ENCODE measurements at places on chromosomes 1 and 21.

- no peak for DNase-seq
These were observed 16.4 kb downstream of the TP73 start for GRCh38 chr1:3668585-3669300.

DNA sequence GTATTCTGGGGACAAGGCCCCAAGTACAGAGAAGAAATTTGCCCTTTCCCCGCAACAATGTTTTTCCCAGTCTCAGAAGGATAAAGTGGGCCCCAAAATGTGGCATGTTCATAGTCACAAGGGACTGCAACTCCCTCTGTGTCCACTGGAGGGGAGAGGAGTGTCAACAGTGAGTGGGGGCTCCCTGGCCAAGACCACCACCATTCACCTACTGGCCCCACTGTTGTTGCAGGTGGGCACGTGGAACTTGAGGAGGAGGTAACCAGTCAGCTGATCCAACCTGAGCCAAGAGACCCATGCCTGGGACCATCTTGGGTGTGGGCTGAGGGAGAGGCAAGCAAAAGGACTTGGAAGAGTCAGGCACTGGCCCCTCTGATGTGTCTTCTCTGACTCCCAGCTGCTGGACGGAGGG, 777 bp downstream of the NUDT17 start:
- DNase-seq, result peak; percentile 75

- no peak for DNase-seq
These were observed 62.0 kb downstream of the SLC44A5 start for GRCh38 chr1:75548721-75549480.

DNA sequence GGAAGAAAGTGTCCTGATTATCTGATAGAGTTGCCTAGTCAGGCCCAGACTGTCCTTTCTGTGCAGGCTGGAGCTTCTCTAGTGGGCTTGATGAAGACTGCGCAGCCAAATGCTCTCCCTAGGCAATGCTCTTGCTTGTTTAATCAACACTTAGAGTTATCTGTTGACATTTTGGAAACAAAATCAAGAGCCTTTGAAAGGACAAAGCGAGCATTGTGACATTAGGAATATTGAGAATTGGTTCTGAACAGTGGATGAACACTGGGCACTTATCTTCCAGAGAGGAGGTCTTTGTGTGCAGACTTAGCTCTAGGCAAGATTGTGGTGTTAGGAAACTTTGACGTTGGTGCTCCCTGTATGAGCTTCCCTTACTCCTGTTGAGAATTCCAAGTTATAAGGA, 94.5 kb downstream of the DNTTIP2 start:
- DNase-seq, result no peak

DNA sequence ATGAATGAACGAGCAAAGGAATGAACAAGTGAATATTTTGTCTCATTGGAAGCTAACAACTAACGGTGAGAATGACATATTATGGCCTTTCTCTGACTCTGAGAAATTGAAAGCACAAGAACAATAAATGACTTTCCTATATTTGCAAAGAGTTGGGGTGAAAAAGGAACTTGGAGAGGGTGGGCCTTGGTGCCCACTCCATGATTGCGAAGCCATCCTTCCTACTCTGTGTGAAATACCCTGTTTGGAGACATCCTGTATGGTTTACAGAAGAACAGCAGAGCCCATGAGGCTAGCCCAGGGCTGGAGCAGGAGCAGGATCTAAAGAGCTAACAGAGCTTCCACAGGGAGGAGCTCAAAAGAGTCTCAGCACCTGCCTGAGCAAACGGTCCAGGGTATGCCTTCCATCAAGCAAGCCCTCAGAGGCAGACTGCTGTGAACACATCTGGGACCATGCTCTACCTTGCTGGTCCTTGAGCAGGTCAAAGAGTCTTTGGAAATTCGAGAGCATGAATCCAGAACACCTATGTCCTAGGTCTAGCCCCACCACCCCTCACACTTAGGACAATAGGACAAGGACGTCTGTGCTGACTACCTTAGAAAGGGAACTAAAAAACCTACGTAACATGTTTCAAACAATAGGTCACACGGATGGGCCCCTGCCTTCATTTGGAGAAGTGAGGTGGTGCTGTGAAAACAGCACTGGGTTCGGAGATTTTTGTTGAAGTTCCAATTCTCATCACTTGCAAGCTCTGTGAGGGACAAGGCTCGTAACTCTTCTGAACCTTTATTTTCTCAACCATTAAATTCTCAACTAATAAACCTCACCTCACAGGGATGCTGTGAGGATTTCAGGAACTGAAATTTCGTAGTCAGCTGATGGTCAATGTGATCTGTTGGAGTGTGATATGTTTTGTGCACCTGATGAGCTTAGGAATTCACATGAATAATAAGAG, 377.4 kb downstream of the RRAGC start:
- no peak for DNase-seq

DNA sequence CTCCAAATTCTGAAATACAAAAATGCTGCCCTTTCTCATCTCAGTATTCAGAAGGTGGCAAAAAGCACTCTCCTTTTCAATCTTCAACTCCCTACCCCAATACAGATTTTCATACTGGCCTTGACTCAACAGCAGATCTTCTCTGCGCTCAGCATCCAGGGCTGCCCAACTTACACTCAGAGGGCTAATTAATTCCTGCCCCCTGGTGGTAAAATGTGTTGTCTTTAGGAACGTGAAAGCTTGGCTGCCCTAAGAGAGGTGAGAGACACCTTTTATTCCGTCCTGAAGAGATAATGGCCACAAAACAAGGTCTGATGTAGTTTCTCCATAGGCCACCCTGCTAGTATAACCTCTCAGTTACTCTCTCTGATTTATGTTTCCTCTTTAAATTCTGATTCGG, 25.0 kb downstream of the KRTAP24-1 start:
- DNase-seq, result no peak

GRCh38 chr1:98660940-98661543, 479 bp upstream of the SNX7 start:
- DNase-seq, result no peak

DNA sequence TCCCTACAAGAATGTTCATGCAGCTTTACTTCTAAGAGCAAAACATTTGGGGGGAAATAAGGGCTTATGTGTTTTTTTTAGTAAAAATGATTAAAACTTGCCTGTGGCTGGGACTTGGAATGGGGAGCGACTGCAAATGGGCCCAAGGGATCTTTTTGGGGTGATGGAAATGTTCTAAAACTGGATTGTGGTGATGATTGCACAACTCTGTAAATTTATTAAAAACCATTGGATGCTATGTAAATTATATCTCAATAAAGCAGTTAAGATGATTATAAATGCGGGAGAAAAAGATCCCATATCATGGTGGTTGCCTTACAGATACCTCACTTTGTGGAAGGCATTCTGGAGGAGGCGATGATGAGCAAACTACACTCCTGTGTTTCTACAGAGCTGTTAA, 30.2 kb upstream of the STUM start:
- no peak for DNase-seq

GRCh38 chr1:29123053-29123886, 433 bp downstream of the TMEM200B start:
- DNase-seq, result peak; percentile 57

Measured in GM13976 (cell line).